Frontal cortex (tissue), 4 donors: ENCODE measurements at places on chromosomes 6 and 20. TPM values are rescaled to one million over a fixed set of nuclear protein-coding genes. Genes with fewer than 3 reads are reported as not detected.
A peak's percentile ranks its signal among the peaks of the same experiment; 100 is the strongest.

GRCh38 chr6:125299257-125299656 is 2.5 kb downstream of the HDDC2 start:
- DNase-seq = no peak

Gene ZBTB22
- total RNA-seq = 27.3 TPM

- no peak for DNase-seq
Observed at GRCh38 chr6:120496661-120497060, 837.6 kb downstream of the TBC1D32 start.

DNA sequence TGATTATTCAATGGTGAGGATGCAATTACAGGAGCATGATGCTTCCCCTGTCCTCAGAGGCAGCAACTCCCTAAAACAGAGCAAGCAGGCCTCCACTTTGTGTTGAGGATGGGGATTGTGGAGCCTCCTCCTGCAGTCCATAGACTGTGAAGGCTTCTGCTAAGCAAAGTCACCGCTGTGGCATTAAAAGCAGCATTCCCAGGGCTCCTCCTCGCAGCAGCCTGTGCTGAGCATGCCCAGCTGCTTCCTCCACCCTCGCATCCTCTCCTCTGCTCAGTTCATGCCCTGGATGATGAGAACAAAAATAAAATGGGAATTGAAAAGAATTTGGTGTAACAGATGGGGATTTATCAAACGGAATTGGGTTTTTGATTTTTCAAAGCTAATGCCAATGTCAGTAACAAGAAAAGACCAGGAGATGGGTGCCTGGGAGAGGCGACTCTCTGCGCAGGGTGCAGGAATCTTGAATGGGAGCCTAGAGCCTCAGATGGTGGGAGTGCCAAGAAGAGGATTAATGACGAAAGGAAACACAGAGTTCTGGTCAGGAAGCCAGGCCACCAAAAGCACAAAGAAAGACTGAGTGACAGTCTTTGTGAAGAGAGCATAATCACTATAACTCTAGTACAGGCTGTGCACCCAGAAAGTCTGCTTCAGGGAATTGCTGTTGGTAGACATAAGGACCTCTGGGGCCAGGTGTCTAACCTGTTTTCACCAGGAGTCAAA is 347.6 kb downstream of the TPBG start:
- DNase-seq = no peak

DNA sequence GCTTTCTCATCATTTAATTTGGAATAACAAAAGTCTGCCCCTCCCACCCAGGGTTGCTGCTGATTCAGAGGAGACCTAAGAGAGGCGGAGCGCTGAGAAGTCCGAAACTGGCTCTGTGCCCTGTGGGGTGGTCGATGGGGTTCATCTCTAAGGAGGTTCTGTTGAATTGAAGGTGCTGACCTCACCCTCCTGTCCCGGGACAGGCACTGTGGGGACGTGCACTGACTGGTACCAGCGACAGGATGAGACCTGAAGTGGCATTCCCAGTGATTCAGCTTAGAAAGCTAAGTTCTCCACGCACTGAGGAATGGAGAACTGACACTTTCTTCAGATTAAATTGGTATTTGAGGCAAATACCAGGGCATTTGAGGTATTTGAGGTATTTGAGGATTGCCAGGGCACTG is 1.3 kb downstream of the GUCA1B start:
- DNase-seq = no peak

GRCh38 chr6:20483887-20484497 is 50.3 kb upstream of the CDKAL1 start:
- DNase-seq = no peak

Gene POM121L2
- total RNA-seq = not detected

DNA sequence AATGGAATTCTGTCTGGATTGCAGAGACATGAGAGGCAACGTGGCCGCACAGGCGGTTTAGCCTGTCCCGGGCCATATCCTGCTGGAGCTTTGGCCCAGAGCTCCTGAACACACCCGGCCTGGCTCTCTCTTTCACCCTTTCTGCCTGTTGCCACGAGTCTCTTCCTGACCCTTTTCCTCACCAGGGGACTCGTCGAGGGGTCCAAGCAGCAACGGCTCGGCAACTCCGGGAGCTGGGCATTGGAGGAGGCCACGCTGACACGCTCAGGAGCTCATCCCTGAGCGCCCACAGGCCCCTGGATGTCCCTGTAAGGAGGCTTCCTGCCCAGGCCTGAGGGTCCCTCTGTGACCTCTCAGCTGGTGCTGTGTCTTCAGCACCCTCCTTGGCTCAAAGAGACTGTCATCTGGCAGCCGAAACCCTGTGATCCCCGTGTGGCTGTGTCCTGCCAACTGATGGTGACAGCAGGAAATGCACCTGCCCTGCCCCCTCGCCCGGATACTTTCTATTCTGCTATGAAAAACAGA is 103.8 kb downstream of the RNASET2 start:
- no peak for DNase-seq

- no peak for DNase-seq
Observed at GRCh38 chr6:126227833-126228702, 111.8 kb upstream of the CENPW start.

DNA sequence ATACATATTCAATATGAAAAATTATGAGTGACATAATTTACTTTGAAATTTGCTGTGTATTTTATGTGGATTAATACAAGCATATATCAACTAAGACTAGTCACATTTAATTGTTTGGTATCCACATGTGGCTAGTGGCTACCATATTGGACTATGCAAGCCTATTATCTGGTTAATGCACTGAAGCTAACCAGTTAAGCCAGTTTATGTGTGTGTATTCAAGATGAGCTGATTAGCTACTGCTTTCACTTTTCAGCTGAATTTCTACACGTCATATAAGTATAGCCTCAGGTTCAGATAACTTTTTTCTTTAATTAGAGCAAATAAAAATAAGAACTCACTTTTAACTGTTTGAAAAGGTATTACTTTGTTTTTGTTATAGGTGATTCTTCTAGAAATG is 903.7 kb downstream of the TFAP2A start:
- DNase-seq = no peak

Gene MRPL2
- total RNA-seq = 8.2 TPM

- DNase-seq = peak; percentile 42
Observed at GRCh38 chr6:135181333-135182070, 394 bp downstream of the MYB start.

DNA sequence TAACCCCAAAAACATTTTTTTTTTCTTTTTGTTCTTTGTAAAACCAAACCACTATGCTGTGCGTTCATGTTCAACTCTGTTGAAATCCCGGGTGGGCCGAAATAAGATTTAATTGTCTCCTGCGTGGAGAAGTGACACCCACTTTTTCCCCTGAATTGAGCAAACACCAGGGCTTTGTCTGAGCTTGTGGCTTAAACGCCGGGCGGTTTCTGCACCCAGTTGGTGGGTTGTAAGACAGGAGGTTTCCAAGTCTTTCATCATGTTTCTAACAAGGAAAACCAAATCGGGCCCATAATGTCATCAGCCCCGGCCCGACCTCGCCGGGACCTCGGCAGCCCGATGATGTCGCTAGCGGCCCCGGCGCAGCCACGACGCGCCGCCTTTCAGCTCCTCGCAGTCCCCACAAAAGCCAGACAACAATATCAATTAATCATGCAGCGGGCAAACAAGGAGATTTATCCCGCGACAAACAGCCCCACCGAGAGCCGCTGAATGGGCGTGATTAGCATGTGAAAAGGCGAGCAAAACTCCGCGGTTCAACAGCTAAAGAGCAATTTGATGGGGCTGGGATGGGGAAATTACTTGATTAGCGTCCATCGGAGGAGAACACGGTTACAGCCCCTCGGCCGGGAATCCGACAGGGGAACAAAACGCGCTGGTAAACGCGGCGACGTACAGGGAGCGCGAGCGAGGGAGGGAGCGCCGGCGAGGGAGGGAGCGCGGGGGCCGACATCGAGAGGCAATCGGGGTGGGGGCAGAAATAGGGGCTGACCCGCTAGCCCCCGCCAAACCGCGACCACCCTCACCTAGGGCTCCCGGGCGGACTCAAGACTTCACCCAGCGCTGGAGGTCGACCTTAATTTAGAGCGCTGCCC is 5.3 kb downstream of the LINC00237 start:
- no peak for DNase-seq

Gene RIPPLY2
- 21.6 TPM for total RNA-seq

- DNase-seq = no peak
Observed at GRCh38 chr20:3326779-3327521, 80.5 kb downstream of the DNAAF9 start.

Gene TMC2
- total RNA-seq = 4.5 TPM

GRCh38 chr6:5337573-5337972 is 76.3 kb downstream of the FARS2 start:
- no peak for DNase-seq

- no peak for DNase-seq
Observed at GRCh38 chr20:45985573-45985972, 13.6 kb upstream of the ZNF335 start.

- DNase-seq = no peak
Observed at GRCh38 chr20:57142667-57143066, 123.8 kb downstream of the BMP7 start.

DNA sequence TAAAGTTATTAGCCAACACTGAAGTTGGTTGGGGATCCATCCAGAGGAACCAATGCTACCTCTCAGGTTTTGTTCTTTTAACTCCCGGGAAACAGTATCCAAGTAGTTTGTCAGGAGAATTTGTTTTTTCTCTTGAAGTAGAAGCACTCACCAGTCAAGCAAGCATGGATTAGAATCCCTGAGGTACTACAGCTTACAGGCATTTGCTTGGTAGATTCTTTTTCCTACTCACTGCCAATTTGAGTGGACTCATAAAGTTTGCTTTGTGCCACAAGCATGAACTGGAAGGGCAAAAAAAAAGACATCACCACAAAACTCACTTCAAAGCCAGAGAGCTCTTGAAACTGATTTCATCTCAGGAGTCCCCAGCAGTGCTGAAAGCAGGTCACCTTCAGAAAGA is 167.4 kb downstream of the MBOAT1 start:
- no peak for DNase-seq

Gene FAM83C
- total RNA-seq = not detected

GRCh38 chr20:40676491-40677269 is 12.4 kb downstream of the MAFB start:
- DNase-seq = no peak

GRCh38 chr6:62286470-62286843 is 432 bp upstream of the KHDRBS2 start:
- no peak for DNase-seq

Gene FLRT3
- 97.4 TPM for total RNA-seq

GRCh38 chr20:17710379-17711266 is 10.9 kb downstream of the BANF2 start:
- DNase-seq = no peak

Gene CD40
- 0.41 TPM for total RNA-seq

DNA sequence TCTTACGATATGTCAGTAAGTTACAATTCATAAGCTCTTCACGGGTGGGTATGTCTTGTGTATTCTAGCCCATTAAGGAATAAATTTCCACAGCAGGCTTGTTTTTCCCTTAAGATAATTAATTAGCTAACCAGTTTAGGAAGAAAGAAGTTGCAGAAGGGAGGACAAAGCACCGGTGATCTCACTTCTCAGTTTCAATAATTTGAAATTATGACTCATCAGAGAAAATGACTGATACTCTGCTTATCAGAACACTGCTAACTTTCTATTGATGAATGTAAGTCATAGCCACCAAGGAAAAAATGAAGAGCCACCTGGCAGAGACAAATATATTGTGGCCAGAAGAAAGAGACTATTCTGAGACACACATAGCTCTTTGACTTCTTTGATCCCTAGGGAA is 35.0 kb upstream of the ENTPD6 start:
- no peak for DNase-seq

- DNase-seq = no peak
Observed at GRCh38 chr20:56752274-56752673, 123.2 kb downstream of the TFAP2C start.

GRCh38 chr6:70811788-70812187 is 144.1 kb downstream of the SMAP1 start:
- DNase-seq = no peak

- DNase-seq = no peak
Observed at GRCh38 chr6:6775074-6775473, 186.6 kb downstream of the LY86 start.

Gene HMGCLL1
- 68.9 TPM for total RNA-seq

- no peak for DNase-seq
Observed at GRCh38 chr6:145017516-145017915, 717.8 kb downstream of the EPM2A start.

Gene PHF3
- total RNA-seq = 99.1 TPM
